ENCODE measurements at places on chromosomes 1 and 21.
A peak's percentile ranks its signal among the peaks of the same experiment; 100 is the strongest.

DNA sequence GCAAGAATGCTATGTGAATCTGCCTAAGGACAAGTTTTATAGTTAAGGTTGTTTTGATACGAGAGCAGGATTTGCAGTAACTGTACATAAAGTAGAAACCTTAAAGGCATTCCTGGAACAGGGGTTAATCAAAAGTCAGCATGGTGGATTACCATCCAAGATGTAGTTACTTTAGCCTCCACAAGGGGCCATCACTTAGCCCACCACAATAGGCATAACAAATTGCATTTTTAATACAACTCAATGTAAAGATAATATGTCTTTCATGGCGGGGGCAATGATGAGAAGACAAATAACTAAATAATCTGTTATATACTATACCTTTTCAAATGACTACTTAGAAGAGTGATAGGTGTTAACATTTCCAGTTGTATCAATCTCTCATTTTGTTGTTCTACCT, 611.2 kb upstream of the ADGRL4 start:
- DNase-seq = no peak

- no peak for DNase-seq
Observed at GRCh38 chr1:53979712-53980450, 33.7 kb downstream of the LRRC42 start.

DNA sequence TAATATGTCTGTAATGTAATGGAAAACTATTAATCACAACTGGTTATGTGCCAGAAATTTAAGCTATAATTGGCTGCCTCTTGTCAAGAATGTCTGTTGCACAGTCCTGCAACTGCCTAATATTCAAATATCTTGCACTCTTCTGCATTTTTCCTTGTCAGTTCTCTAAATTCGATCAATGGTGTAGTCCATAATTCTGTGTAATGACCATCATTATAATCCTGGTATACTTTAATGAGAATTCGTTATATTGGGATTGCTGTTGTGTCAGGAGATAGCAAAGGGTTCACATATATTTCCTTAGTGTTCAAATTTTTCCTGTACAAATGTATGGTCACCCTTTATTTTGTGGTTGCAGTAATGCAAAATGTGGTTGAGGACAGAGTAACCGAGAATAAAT, 4.8 kb downstream of the NTNG1 start:
- no peak for DNase-seq

DNA sequence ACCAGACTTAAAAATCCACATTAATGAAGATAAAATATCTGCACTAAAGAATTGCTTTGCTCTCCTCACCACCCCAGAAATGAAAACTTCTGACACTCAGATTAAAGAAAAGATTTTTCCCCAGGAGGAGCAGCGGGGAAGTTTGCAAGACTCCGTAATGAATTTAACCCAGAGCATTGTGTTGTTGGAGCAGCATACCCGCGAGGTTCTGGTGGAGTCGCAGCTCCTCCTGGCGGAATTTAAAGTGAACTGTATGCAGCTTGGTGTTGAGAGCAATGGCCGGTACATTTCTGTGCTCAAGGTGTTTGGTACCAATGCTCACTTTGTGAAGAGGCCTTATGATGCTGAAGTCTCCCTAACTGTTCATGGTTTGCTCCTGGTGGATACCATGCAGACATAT, 46.4 kb downstream of the VPS13D start:
- no peak for DNase-seq

DNA sequence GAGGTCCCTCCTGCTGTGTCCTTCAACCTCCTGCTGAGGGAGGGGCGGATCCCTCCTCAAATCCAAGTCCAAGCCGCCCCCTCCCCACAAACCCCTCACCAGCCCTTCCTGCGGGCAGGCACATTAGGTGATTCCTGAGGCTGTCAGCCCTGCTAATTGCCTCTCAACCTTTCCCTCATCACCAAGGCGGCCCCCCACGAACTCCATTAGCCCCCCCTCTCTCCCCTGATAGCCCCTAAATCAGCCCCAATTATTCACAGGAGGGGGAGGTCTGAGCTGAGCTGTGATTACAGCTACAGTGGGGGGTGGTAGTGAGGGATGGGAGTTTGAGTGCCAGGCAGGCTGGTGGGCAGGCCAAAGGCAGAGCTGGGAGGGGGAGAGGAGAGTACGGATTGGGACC, 5.8 kb upstream of the PEAR1 start:
- DNase-seq = no peak

- no peak for DNase-seq
Observed at GRCh38 chr21:31526040-31526439, 133.5 kb upstream of the SOD1 start.

DNA sequence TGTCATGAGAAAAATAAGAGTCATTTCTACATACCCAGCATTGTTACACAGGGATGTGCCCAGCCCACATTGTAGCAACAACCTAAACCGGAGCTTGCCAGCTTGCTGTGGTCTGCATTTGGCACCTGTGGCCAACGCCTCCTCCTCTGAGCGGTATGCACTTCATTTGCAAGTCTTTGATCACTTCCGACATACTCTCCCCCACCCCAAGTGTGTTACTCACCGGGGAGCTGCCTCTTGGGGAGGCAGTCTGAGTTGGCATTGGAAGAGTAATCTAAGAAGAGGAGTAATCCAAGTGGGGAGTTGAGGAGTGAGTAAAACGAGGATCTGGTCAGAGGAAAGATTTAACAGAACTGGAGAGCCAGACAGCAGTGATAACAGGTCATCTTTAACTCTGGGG, 3.8 kb downstream of the BCL9 start:
- DNase-seq = no peak

- DNase-seq = no peak
Observed at GRCh38 chr1:3062616-3063378, 6.2 kb upstream of the PRDM16 start.

- no peak for DNase-seq
Observed at GRCh38 chr1:182811975-182812722, 22.6 kb downstream of the NPL start.

DNA sequence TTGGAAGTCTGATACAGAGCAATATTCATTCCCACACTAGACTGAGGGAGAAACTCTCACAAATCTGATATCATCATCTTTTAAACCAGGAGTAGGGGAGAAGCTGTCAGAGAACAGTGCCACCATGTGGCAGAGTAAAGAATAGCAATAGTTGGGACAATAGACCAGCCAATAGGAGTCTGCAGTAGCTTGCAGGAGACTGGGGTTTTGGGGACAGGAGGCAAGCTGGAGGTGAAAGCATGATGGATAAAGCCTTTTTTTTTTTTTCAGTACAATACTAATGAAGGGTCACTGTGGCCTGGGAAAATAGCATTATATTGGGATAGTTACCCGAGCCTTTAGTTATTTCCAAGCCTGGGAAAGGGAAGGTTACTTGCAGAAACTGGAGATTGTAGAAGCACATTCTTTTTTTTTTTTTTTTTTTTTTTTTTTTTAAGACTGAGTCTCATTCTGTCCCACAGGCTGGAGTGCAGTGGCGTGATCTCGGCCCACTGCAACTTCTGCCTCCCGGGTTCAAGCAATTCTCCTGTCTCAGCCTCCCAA, 120.7 kb downstream of the S1PR1 start:
- peak; percentile 33 for DNase-seq

Data from urinary bladder (tissue), 4 donors.